Stimulated activated CD4-positive, alpha-beta T cell treated with anti-CD3 and anti-CD28 coated beads, Interleukin-12 subunit alpha, Interleukin-12 subunit beta, amount 100 ng/mL, for 4 hours (primary cell): ENCODE measurements at places on chromosomes 12 and 14.

DNA sequence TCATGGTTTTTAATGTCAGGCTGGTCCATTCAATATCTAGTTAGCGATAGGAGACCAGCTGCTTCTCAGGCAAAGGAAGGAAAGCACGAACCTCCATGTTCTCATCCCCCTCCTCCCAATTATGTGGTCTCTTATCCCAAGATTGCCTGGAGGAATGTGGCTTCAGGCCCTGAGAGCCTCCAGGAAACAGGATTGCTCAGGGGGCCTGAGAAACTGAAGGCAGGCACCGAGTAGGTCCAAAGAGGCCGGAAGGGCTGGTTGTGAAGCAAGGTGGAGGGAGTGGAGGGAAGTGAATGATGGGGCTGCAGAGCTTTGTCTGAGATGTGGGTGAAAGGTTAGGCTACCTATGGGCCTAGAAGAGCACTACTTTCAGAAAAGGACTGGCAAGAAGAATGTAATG is 188.2 kb upstream of the DDHD1 start:
- DNase-seq: no peak

DNA sequence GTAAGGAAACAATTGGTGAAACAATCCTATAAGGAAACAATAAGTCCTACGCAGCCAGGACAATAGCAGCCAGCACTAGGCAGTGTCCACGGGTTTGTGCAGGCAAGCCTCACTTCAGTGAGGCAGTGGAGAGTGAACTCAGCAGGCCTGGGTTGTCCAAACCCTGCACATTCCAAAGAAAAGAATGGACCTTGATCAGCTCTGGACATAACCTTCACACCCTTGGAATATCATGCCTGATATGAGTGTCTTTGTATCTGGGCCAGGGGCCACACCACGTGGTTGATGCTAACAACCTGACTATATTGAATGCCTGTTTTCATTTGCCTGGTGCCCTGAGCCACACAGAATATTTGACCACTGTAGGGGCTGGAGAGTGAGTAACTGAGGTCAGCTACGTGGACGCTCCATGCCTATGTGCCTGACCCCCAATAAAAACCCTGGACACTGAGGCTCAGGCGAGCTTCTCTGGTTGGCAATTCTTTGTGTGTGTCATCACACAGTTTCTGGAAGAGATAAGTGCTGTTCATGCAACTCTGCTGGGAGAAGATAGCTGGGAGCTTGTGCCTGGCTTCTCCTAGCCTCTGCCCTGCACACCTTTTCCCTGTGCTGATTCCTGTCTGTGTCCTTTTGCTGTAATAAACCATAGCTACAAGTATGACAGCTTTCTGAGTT is 81.4 kb upstream of the NCOR2 start:
- DNase-seq: no peak

DNA sequence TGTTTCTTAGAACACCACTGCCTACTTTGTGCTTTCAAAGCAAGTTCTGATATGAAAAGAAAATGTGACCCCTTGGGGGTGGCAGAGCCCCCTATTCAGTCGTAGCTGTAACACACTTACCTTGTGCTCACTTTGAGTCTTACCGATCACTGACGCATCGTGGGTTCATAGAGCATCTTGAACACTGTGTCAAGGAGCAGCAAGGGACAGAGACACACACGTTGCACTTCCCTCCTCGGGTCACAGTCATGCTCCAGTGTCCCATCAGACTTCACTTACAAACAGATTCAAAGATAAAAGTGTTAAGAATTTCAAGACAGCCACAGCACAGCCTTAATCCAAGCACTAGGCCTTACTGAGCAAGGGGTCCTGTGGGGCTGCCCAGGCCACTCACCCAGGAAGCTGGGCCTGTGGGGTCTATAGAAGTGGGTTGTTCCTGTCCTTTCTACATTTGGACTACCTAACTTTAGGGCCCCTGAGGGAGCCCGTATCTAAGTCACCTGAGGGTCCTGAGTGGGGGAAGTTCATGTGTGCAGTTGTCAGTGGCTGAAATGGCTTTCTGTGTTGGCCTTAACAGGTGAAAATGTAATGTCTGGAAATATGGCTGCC is 75.4 kb upstream of the BDKRB2 start:
- DNase-seq: no peak

GRCh38 chr12:93595351-93595750 is 22.9 kb downstream of the SOCS2 start:
- no peak for DNase-seq

GRCh38 chr12:103833095-103833775 is 7.8 kb downstream of the NT5DC3 start:
- DNase-seq: no peak

DNA sequence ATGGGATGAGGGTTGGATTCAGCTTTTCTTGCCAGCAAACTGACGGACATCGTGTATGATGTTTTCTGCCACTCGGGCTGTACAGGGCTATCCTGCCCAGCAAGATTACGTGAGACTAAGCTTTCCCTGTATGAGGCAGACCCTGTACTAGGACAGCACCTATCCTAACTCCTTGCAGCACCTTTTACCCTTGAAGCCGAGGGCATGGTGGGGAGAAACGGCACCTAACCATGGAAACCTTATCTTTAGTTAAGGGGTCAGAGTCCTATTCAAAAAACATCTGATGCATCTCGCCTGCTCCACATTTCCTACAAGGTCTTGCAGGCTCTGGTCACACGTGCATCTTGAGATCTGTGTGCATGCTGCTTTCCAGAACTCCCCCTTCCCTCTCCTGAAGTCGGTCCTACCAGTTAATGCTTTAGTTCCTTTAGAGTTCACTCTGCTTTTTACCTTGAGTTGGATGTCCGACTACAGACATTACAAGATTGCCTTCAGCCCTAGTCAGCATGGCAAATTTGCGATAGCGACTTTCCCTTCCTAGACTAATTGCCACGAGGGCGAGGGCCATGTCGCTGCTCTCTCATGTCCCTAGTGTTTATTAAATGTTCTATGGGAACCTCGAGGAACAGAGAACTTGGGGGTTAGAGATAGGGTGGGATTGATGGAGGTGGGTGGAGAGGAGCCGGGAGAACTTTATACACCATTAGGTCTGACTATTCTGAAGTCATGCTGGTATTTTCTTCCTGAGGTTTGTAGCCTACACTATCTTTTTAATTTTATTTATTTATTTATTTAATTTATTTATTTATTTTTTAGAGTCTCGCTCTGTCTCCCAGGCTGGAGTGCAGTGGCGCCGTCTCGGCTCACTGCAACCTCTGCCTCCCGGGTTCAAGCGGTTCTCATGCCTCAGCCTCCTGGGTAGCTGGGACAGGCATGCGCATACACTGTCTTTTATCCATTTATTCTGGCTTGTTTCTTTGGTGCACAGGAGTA is 6.6 kb downstream of the RAN start:
- no peak for DNase-seq

DNA sequence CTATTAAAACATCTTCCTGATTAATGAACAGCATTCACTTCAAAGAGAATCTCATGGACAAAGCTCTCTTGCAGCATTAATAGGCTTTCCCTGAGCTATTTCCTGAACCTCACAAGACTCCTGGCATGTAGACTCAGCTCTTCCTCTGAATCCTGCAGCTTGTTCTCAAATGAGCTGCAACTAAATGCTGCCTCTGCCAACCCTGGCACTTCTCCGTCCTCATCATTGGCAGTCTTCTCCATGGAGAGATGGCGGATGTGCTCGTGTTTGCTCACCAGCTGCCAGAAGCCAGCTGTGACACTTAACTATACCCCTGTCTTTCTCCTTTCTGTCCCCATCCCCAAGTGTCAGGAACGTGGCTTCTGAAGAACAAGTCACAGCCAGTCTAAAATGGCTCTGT is 232.1 kb downstream of the FOXN3 start:
- DNase-seq: no peak

- DNase-seq: no peak
These were observed 11.3 kb downstream of the KIF26A start for GRCh38 chr14:104149617-104150135.

- DNase-seq: no peak
These were observed 115.4 kb downstream of the ADAMTS20 start for GRCh38 chr12:43436597-43436996.
